RPMI7951 (cell line): ENCODE measurements at places on chromosomes 3 and 15.

GRCh38 chr3:196688349-196688748, 23.7 kb downstream of the CEP19 start:
- no peak for DNase-seq

GRCh38 chr3:167653760-167654159, at the start of gene WDR49:
TSS of gene WDR49 (minus strand) at chr3:167653942. CDS start at chr3:167653425, 517 bp downstream.
- no peak for DNase-seq

- DNase-seq: peak; percentile 3
Observed at GRCh38 chr15:35115155-35115725, 30.1 kb upstream of the NANOGP8 start.

GRCh38 chr3:160564258-160564911, 986 bp downstream of the KPNA4 start:
- DNase-seq: peak; percentile 28

GRCh38 chr3:45691842-45692241, 2.6 kb downstream of the SACM1L start:
- no peak for DNase-seq

GRCh38 chr3:11154953-11155325, 646 bp downstream of the HRH1 start:
- DNase-seq: no peak
